ENCODE measurements at places on chromosomes 1 and 21.

GRCh38 chr1:239956263-239956662 is 135.4 kb upstream of the FMN2 start:
- no peak for DNase-seq

DNA sequence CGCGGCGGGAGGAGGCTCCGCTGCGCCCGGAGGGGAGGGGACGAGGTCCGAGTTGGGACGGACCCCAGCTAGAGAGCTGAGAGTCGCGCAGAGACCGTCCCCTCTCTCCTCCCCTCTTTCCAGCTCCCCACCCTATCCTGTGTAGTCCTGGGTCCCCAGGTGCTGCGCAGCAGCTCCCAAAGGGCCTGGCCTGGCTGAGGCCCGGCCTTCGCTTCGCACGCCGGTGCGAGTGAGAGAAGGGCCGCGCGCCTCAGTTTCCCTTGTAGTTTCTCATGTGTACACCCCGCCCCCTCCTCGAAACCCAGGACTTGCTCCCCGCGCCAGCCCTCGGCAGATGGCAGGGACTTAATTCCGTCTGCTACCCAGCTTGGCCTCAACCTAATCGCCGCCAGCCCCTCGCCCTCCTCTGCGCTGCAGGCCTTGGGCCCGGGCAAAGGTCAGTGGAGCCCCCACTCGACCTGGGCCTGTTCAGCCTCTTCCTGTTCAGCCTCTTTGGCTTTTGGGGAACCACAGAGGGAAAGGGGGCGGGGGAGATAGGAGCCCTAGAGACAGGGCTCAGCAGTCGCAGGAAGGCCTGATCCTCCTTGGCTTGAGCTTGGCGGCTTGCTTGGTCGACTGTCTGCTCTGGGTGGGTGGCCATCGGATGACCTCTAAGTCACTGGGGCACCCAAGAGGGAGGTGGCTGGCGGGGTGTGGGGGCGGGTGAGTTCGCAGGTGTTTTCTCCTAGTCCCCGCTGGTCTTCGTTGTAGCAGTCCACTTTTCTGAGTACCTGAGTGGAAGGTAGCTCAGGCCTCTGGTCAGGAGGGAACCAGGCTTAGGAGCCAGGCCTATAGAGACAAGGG is 1.0 kb downstream of the ZNF687 start:
- no peak for DNase-seq

DNA sequence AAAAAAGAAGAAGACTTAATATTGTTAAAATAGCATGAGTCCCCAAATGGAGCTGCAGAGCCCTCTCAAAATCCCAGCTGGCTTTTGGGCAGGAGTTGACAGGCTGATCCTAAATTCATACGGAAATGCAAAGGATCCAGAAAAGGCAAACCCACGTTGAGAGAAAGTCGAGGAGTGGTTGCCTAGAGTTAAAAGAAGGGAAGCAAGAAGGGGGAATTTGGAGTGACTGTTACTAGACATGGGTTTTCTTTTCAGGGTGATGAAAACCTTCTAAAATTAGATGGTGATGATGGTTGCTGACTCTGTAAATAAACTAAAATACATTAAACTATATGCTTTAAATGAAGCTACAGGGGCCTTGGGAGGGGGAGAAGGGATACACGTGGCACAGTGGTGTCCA is 1.6 kb downstream of the DNMT3L start:
- DNase-seq: no peak

- no peak for DNase-seq
These were observed 19.4 kb upstream of the TTC4 start for GRCh38 chr1:54696262-54696661.

GRCh38 chr1:2415337-2415736 is 3.0 kb upstream of the PEX10 start:
- DNase-seq: no peak

GRCh38 chr1:150985179-150985825 is 3.2 kb downstream of the ANXA9 start:
- DNase-seq: no peak

- no peak for DNase-seq
These were observed 2.4 kb downstream of the ATP2B4 start for GRCh38 chr1:203629016-203629506.

DNA sequence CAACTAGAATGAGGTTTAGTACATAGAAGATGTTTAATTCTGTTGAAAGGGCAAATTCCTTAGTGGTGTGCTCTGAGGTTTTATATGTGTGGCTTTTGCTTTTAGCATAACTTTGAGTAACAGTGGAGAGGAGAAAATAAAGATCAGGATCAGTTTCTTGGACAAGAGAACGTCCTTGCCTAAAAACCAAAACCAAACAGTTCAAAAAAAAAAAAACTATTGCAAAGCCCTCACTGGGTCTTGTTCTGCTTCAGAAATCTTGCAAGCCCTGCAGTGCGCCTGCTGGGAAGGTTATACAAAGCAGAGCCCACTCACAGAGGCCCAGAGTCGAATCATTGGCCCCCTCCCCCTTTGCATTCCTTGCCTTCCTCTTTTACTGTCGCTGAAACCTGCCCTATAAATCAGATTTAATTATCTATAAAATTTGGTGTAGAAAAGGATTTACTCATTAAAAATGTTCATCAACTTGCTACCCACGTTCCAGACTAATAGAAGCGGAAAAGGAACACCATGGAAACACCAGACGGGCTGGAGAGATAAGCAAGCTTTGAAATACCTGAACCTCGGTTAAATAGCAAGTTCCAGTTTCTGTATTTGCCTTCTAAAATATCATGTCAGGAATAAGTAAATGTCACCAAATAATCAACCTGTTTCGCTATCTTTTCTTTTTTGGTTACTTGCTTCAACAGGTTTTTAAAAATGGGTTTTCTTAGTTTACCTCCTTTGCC is 201.6 kb upstream of the PTBP2 start:
- DNase-seq: no peak

GRCh38 chr1:18322368-18323032 is 158.2 kb upstream of the KLHDC7A start:
- DNase-seq: no peak

Data from hematopoietic multipotent progenitor cell treated with erythropoietin and hydrocortisone succinate and interleukin-3 and kit ligand, for 15 days (in vitro differentiated cells).